ENCODE measurements at places on chromosomes 12 and 14.

DNA sequence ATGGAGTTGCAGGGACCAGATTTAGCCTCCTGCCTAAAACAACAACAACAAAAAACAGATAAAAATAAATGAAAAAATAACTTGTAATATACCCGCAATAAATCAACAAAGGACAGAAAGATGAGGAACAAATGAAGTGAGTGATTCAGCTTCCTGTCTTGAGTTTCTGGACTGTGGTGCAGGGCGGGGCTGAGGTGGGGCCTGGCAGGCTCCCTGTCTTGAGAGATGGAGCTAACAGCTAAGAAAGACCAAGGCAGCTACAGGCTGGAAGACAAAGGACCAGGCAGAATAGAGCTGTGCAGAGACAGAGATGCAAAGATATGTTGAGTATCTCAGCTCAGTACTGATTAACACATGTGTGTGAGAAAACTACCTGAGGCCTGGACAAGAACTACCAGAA, 879.2 kb downstream of the AACS start:
- DNase-seq, result no peak

DNA sequence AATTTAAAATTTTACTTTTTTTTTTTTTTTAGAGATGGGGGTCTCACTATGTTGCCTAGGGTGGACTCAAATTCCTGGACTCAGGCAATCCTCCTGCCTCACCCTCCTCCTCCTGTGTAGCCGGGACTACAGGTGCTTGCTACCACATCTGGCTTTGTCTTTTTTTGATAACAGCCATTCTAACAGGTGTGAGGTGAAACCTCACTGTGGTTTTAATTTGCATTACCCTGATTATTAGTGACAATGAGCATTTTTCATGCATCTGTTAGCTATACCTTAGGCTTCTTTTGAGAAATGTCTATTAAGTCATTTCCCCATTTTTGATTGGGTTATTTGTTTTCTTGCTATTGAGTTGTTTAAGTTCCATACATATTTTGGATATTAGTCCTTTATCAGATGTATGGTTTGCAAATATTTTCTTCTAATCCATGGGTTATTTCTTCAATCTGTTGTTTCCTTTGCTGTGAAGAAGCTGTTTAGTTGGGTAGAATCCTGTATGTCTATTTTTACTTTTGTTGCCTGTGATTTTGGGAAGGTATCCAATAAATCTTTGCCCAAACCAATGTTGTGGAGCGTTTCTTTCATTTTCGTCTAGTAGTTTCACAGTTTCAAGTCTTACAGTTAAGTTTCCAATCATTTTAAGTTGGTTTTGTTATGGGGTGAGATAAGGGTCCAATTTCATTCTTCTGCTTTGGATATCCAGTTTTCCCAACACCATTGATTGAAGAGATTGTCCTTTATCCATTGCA, 86.1 kb downstream of the MYF5 start:
- no peak for DNase-seq

GRCh38 chr12:89882050-89882449, 173.4 kb upstream of the ATP2B1 start:
- no peak for DNase-seq

GRCh38 chr14:92680781-92681650, 67.4 kb downstream of the LGMN start:
- DNase-seq, result peak; percentile 82

GRCh38 chr12:19035536-19035935, 94.0 kb upstream of the PLEKHA5 start:
- no peak for DNase-seq

GRCh38 chr14:19873178-19873577, 1.8 kb upstream of the OR4K2 start:
- DNase-seq, result no peak

- no peak for DNase-seq
Measured at GRCh38 chr14:90281261-90281660, 24.9 kb downstream of the PSMC1 start.

DNA sequence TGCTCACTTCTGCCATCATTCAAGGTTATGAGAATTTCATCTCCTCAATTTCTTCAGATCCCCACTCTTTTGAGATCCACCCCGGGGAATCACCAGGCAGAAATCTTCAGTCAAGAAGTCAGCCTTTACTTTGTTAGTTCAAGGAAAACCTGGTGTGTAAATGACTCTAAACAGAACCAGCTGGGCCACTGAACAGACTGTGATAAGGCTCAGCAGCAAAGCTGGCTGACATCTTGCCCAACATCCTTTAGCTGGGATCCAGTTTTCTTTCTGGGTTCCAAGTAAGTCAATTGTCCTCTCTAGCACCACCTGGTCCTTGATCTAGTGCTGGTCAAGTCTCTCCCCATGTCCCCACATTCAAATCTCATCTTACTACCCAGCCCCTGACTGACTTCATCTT, 11.6 kb downstream of the CLMN start:
- no peak for DNase-seq

DNA sequence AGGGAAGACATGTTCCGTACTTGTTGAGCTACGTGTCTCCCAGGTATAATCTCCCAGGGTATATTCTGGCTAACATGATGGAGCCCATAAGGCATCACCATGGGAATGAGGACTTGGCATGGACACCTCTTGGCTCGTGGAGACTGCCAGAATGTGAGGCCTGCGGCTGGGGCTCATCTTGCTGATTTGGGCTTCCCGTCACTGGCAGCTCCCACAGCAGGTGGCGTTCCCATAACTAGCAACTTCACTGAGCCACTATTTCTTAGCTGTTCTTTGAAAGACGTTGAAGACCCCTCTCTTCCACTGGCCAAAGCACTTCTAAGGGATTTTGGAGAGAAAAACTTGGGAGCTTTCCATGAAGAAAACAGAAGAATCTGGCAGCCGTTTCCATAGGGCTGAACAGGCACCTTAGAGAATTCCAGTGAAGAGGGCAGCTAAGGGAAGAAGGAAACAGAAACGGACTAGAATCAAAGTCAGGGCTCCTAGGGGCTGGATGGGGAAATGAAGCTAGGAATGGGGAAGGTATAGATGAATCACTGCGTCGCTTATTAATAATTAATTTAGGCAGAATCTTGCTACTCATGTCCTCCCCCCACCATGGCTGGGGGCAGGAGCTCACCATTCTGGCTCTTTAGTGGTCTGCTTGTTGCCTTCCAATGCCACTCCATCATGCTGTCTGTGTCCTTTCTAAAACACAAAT, 39.7 kb upstream of the FOS start:
- no peak for DNase-seq

DNA sequence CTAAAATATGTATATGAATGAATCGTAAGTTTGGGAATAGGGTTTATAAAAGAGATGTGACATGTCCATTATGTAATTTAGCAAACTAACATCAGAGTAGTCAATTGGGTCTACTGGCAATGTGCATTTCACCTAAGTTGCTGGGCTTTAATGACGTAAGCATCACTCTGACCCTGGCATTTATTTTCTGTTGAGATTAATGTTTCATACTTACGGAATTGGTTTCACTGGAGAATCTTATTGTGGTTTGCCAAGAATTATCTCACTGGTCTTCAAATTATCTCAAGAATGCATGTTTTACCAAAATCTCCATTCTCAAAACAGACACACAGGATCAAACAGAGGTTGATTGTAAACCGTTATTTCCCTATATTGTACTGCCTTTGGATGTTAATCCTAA, 437.1 kb downstream of the NPAS3 start:
- no peak for DNase-seq

DNA sequence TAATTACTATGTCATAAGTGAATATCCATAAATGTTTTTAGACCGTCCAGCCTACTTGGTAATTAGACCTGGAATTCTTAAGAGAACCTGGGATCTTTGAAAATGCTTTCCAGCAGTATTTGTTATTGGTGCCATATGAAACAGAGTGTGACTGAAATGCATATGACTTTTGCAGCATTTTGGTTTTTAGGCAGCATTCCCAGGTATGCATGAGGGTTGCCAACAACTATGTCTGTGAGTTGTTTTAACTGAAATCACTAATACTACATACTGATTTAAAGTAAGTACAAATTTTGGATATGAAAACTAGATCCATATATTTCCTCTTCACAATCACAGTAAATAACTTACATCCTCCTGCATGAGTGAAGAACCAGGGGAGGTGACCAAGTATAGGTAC, 437.7 kb upstream of the FAR2 start:
- DNase-seq, result no peak

DNA sequence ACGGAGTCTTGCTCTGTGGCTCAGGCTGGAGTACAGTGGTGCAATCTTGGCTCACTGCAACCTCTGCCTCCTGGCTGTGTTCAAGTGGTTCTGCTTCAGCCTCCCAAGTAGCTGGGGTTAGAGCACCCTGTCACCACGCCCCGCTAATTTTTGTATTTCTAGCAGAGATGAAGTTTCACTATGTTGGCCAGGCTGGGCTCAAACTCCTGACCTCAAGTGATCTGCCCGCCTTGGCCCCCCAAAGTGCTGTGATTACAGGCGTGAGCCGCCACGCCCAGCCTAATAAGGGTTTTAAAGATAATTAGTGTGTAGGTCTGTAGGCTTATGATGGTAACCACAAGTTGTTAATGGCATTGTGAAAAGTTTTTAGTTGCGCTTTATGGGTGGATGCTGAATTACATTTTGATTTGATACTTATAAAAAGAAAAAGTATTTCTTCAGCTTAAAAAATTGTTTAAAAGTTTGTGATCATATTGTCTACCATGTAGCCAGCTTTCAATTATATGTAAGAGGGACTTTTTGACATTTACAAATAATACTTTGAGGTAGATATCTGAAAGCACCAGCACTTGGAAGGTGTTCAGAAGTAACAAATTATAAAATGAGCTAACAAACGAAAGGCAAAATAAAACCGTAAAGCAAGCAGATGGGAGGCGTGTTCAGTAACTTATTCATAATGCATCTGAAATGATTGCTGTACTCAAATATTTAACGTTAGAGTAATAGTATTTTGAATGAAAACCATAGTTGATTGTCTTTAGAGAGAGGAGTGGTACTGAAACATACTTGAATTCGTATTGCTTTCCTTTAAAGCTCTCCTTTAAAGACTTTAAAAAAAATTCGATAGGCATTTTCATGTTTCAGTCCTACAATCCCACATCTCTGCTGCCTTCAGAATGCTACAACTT, 37.1 kb downstream of the MDM2 start:
- no peak for DNase-seq

GRCh38 chr14:71322655-71323250, 415.5 kb downstream of the PCNX1 start:
- DNase-seq, result peak; percentile 64

- DNase-seq, result peak; percentile 7
Measured at GRCh38 chr12:84502907-84503787, 409.5 kb downstream of the SLC6A15 start.

- DNase-seq, result no peak
Measured at GRCh38 chr12:52832985-52833905, 866 bp downstream of the KRT79 start.

DNA sequence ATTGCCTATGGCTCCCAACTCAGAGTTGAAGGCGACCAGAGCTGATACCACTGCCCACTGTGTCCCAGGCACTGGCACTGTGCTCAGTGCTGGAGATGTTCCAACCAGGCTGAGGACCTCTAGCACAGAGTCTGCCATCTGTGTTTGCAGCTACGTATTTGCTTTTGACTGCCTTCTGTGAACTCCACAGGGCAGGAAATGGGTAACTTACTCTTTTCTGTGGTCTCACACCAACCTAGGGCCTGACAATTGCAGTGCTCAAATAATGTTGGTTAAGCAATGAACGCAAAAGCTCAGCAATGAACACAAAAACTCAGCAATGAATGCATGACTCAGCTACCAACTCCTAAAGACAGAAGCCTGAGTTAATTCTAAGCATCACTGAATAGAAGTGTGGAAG, 202.8 kb downstream of the NUAK1 start:
- DNase-seq, result no peak

GRCh38 chr12:45353944-45354343, 138.0 kb downstream of the ANO6 start:
- DNase-seq, result no peak

DNA sequence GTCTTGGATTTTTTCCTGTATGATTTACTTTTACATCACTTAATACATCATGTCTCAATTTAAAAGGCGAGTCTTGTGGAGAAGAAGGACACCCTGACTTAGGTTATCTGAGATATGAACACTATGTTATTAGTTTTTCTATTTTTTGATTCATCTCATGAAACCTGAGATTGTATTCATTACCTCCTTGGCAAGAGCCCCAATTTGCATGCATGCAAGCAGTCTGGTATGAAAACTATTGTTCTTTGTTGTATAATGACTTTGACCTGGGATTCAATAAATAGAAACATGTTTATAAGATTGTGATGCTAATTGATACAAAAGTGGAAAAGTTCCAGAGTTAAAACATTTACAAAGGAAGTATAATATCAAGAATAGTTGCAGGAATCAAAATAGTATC, 576.1 kb downstream of the NOVA1 start:
- DNase-seq, result no peak

DNA sequence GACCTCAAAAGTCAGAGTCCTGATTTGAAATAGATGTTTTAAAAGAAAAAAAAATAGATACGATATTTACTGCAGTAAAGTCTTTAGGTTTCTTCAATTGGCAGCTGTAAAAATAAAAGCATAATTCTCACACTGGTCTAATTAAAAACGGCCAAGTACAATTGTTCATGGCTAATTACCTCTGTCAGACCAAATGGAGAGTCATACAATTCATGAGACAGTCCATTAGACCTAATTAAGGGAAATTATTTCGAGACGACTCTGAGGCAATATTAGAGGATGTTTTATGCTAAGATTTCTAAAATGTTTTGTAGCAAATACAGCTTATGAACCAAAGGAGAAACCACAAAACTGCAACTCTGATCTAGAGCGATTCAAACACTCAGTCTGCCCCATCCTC, 131.3 kb downstream of the PHLDA1 start:
- DNase-seq, result no peak

DNA sequence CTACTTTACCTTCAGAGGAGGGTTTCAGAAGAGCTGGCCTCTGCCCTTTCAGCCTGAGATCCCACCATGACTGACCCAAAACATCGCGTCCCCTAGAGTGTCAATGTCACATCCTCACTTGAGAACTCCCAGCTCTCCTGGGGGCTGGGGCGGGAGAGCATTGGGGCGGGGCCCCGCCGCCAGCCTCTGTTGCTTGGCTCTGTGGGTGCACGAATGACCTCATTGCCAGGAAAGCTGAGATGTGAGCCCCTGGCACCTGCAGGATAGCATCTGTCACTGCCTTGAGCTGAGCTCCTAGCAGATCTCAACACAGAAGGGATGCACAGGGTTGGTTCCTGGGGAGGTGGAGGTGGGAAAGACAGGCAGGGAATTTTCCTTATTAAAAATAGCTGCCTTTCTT, 20.6 kb upstream of the MYL2 start:
- no peak for DNase-seq

- DNase-seq, result peak; percentile 64
Measured at GRCh38 chr14:69013943-69014782, 35.1 kb upstream of the ACTN1 start.
